ENCODE measurements at places on chromosomes 6 and 20. TPM values are rescaled to one million over a fixed set of nuclear protein-coding genes. Genes with fewer than 3 reads are reported as not detected.

DNA sequence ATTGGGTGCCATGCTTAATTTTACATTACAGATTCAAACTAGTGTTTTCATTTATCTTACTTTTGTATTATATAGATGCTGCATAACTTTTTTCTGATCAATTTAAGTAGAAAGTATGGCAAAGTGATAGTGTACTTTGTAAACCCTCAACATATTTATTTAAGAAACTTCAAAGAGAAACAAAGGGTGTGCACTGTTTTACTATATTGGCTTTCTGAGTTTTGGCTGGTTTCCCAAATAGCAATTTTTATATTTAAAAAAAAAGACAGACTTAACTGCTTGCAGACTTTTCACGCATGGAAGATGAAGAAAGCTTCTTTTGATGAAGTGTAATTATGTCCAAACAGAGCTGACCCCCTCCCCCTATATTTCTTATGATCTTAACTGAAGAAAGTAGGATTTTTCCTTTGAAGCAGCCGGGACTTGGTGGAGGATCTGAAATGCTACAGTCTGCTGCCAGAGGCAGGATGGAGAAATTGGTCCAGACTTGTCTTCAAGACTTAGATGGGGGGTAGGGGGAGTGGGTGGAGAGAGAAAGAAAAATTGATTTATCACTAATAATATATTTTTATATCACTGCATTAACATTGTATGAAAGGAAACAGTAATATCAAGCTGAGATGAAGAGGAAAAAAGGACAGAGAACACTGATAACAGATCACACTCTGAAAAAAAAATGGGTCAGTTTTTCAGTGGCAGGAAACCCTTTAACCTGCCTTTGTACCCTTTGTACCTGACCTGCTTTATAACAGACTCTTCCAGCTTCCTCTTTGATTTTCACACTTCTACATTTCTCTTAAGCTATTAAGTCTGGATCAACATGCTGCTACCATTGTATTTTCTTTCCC is 56.0 kb upstream of the SUPT3H start:
- no peak for DNase-seq

GRCh38 chr20:61014491-61014890 is 237.6 kb upstream of the CDH4 start:
- no peak for DNase-seq

- DNase-seq = no peak
These were observed 91.2 kb upstream of the EEF1E1 start for GRCh38 chr6:8193541-8193940.

GRCh38 chr20:5168651-5169396 is 42.0 kb downstream of the CDS2 start:
- DNase-seq = peak; percentile 29

- DNase-seq = no peak
These were observed 106.3 kb downstream of the PREX1 start for GRCh38 chr20:48721324-48722001.

- DNase-seq = no peak
These were observed 86.3 kb downstream of the SOX4 start for GRCh38 chr6:21679761-21680265.

DNA sequence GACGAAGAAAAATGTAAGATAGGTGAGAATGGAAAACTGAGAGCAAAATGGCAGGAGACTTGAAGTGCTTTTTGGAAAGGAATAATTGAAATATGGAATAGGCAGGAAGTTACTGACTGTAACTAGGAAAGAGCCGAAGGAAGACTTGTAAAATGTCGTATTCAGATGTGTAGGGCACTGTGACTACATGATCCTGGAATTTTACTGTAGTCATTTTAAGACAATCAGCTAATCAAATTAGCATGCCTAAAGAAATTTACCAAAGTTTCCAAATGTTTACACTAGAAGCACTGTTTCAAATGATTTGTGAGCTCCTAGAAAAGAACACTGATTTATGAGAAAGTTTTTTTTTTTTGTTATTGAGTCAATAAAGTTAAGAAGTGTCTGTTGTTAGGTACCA is 21.2 kb upstream of the ADIG start:
- no peak for DNase-seq

- DNase-seq = no peak
These were observed 8.0 kb downstream of the EIF2S2 start for GRCh38 chr20:34104059-34104458.

GRCh38 chr6:67802771-67803170 is 832.3 kb upstream of the ADGRB3 start:
- DNase-seq = no peak

- no peak for DNase-seq
These were observed 48.8 kb downstream of the ERMARD start for GRCh38 chr6:169800116-169800667.

DNA sequence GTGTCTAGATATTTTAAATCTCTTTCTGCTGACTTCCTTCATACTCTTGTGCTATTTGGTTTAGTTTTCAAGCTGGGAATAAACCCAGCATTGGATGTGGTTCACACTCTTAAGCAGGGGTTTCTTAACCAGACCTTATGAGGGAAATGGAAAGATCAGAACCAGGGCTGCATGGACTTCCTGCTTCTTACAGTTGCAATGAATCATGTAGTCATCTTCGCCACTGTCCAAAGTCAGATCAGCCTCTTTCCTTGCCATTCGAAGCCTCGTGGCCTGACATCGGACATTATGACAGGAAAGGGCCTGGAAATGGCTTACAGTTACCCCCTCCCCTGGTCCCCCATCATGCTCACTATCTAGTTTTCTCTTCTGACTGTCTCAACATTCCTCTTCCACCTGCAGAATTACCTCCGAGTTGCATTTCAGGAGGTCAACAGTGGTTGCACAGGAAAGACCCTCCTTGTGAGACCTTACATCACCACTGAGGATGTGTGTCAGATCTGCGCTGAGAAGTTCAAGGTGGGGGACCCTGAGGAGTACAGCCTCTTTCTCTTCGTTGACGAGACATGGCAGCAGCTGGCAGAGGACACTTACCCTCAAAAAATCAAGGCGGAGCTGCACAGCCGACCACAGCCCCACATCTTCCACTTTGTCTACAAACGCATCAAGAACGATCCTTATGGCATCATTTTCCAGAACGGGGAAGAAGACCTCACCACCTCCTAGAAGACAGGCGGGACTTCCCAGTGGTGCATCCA is 16.8 kb upstream of the NAA20 start:
- DNase-seq = no peak

DNA sequence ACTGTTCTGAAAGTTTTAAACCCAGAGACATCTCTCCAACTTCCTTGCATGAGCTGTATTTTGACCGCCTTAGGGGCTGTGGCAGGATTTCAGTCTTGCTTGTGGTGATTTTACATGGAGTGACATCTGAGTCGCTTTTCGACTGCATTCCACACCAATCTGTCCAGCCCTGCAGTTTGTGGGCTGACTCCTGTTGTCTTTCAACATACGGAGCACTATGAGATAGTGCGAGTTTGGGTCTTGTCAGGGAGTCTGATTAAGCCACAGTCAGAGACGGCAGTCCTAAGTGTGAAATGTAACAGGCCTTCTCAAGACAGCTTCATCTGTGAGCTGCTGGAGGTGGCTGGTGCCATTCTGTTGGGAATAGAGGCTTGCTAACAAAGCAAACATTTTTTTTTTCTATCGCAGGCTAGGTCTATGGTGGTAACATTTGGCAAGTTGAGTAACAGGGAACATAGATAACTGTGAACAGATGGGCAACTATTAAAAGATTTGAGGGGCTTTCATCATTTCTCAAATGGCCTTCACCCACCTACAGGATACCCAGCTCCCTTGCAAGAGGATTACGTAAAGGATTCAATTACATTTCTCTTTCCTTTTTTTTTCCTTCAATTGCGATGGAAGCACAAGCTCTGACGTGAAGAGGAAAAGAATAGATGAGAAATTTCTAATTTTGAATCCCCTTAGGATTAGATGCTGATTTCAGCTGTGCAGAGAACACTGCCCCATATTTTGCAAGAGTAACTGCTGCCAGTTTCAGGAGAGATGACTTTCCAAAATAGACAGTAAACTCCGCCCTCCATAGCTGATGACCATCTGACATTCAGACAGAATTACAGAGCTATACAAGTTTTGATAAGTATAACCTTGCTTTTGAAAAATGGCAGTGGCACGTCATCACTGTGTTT is 25.1 kb downstream of the CAP2 start:
- no peak for DNase-seq

- DNase-seq = no peak
These were observed 1244.8 kb downstream of the EPHA7 start for GRCh38 chr6:92174398-92175073.

- DNase-seq = no peak
These were observed 50.3 kb downstream of the JPH2 start for GRCh38 chr20:44136579-44137265.

DNA sequence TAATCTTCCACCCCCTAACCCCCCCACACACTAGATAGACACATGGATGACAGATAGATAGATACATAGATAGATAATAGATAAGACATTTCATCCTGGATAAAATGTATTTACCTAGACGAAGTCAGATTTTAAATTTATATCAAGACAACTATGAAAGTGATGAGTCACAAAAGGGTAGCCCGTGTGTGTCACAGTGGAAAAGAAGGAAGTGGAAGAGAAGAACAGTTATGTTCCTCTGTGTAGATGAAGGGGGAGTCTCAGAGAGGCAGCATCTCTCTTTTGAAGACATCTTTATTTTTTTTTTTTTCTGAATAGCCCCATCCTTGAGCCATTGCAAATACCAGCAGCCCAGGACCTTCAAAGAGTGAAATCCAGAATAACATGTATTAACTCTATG is 121.7 kb upstream of the VGLL2 start:
- no peak for DNase-seq

DNA sequence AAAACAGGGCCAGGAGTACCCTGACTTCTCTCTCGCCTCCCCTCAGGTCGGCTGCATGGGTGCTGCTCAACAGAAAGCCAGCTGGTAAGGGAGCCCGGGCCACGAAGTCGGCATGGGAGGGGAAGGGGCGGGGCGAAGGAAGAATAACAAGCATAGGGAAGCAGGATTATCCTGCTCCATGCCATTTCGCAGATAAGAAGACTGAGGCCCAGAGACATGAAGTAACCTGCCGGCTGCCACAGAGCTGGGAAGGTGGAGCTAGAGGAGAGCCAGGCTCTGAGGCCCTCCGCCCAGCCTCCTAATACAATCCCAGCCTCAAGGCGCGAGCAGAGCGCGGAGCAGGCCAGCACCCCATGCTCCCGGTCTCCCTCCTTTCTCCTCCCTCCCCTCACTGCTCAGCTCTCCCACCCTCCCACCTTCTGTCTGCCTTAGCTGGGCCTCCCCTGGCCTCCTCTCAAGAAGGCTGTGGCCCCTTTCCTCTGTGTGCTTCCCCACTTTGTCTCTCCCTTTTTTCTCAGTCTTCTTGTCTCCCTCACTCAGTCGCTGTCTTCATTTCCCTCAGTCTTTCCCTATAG is 13.2 kb upstream of the HMGA1 start:
- peak; percentile 68 for DNase-seq

GRCh38 chr6:117359581-117359980 is 66.2 kb downstream of the ROS1 start:
- DNase-seq = no peak

DNA sequence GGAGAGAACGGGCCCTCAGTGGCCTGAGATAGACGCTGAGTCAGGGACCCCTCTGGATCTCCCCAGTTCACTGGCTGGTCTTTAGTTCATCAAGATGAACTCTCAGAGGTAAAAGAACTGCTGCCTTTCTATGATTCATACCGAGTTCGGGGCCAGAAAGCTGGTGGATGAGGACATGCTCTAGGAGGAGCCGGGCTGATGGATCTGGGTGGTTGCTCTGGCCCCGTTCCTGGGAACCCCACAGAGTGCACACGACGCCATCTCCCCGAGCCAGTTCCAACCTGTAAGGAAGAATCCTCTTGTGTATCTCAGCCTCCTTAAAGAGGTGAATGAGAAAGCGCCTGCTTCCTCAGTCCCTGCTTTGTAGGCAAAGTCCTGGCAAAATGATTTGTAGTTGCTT is 142.6 kb upstream of the PDE10A start:
- DNase-seq = no peak

DNA sequence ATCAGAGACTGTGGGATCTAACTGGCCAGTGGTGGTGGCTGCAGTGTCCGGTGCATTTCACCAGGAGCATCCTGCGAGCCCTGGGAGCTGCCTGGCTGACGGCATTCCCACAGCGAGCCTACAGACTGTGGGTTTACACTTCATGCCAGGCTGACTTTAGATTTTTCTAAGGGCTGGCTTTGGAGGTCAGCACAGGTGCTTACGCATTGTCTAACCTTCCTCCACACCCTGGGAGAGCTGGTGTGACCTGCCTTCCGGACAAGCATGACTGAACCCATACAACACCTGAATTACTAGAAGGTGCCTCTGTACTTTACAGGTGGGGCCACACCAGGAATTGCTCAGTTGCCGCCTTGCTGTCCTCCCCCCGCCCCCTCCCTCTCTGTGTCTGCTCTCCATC is 96.2 kb downstream of the RREB1 start:
- DNase-seq = no peak

- no peak for DNase-seq
These were observed 6.9 kb downstream of the RPL10A start for GRCh38 chr6:35474942-35475570.

DNA sequence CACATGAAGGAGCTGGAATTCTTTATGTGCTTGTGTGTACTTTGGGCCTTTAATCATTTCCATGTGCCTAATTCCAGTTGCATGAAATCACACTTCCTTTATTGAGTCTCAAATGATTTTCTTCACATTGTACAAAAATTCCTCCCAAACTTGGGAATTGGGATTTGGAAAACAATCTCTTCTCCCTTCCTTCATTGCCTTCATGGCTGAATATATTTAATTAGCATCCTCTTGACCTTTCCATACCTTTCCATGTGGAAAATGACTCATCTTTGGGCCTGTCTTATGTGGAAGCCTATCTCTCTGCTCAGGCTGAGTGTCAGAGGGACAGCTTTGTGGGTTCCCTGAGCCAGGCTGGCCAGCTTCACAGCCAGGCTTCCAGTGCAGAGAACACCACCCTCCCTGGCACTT is 33.0 kb upstream of the CDH4 start:
- no peak for DNase-seq

DNA sequence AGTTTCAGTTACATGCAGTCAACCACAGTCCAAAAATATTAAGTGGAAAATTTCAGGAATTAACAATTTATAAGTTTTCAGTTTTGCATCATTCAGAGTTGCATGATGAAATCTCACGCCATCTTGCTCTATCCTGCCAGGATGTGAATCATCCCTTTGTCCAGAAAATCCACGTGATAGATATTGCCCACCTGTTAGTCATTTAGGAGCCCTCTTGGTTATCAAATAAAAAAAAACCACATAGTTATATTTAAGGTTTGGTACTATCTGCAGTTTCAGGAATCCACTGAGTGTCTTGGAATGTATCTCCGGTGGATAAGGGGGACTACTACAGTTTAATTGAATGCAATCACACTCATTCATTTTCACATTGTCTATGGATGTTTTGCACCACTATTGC is 1249.0 kb upstream of the CITED2 start:
- DNase-seq = no peak

The DLK2 gene
- 0.42 TPM for total RNA-seq

The PIGU gene
- 11.6 TPM for total RNA-seq

The PACSIN1 gene
- total RNA-seq = 11.9 TPM

The OR12D3 gene
- not detected for total RNA-seq

The TM9SF4 gene
- total RNA-seq = 34.3 TPM

The ABCF1 gene
- total RNA-seq = 39.3 TPM

The KCNK15 gene
- 1.0 TPM for total RNA-seq

The TPMT gene
- total RNA-seq = 14.4 TPM

The ENPP5 gene
- 10.1 TPM for total RNA-seq

The GMDS gene
- total RNA-seq = 12.8 TPM

The STX11 gene
- 2.7 TPM for total RNA-seq

The FUT9 gene
- not detected for total RNA-seq

Data from right cardiac atrium (tissue), 5 donors.